Activated CD4-positive, alpha-beta T cell treated with anti-CD3 and anti-CD28 coated beads, Interleukin-2, amount 50 U/mL, for 1 hour (primary cell): ENCODE measurements at places on chromosomes 4 and X.

- DNase-seq: no peak
Observed at GRCh38 chrX:17521871-17522693, 147.1 kb downstream of the NHS start.

DNA sequence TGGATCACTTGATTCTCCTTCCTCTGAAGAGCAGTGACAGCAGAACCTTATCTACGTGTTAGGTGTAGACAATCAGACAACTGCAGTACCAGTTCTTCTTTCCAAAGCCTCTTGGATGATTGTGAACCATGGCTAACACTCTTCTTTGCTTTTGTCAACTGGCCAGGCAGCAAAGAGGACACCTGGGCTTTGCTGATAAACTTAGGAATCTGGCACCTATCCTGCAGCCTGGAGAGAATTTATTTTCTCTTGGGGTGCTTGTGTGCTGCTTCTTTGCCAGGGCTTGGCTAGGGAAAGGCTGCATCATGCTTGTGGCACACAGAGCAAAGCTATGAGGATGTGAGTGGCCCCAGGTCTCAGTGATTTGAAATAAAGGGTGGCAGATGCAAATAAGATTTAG lies 77.4 kb downstream of the ANAPC4 start:
- no peak for DNase-seq

GRCh38 chr4:158821228-158821971 lies 52.6 kb downstream of the FNIP2 start:
- DNase-seq: no peak

- DNase-seq: no peak
Observed at GRCh38 chr4:173821036-173821435, 291.0 kb upstream of the HAND2 start.

GRCh38 chr4:70158576-70158975 lies 4.5 kb downstream of the PRR27 start:
- DNase-seq: no peak

- DNase-seq: no peak
Observed at GRCh38 chr4:55080174-55080865, 45.1 kb downstream of the KDR start.
